Glomerular endothelial cell (primary cell): ENCODE measurements at places on chromosomes 11 and 22. TPM values are rescaled to one million over a fixed set of nuclear protein-coding genes. Genes with fewer than 3 reads are reported as not detected.

GRCh38 chr11:62851807-62852522 lies 12.6 kb upstream of the WDR74 start:
- DNase-seq: no peak

DNA sequence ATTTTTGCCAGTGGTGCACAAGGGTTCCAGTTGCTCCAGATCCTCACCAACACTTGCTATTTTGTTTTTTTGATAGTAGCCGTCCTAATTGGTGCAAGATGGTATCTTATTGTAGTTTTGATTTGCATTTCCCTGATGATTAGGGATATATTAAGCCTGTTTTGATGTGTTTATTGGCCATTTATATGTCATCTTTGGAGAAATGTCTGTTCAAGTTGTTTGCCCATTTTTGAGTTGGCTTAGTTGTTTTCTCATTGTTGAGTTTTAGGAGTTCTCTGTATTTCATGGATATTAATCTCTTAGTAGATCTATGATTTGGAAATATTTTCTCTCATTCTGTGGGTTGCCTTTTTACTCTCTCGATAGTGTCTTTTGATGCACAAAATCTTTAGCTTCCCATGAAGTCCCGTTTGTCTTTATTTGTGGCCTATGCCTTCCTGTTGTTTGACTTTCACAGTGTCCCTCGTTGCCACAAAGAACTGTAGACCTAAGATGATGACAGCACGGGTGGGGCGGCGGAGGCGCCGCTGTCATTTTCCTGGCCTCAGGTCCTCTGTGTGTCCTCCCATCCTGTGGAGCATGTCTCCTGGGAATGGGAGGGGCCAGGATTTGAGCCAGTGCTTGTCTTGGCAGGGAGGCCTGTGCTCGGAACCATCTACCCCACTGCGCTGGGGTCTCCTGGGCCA lies 33.5 kb downstream of the LRP5 start:
- no peak for DNase-seq

GRCh38 chr11:23423656-23424055 lies 563.4 kb upstream of the CCDC179 start:
- no peak for DNase-seq

GRCh38 chr11:7635137-7635536 lies 38.2 kb downstream of the CYB5R2 start:
- DNase-seq: no peak

DNA sequence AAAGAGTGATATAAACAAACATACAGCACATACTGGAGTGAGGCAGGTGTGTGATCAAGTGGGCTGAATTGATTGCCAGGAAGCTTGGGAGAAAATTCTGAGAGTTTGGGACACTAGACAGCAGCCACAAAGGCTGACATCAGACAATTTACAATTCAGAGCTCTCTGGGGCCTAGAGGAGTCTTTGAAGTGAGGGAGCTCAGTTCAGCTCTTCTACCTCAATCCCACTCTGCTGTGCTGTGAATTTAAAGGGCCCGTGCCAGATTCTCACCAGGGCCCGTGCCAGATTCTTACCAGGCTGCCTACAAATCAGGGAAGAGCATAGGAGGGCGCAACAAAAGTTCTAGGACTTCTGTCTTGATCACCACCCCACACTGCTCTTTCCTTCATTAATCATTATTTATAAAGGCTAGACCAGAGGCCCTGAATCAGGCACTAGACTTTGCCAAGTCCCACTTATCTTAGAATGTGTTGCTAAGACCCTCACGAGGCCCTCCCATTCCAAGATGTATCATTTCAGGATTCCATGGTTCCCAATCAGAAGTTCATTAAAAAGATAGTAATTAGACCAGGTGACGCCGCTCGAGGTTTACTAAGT lies 112.4 kb downstream of the KIRREL3 start:
- DNase-seq: no peak

DNA sequence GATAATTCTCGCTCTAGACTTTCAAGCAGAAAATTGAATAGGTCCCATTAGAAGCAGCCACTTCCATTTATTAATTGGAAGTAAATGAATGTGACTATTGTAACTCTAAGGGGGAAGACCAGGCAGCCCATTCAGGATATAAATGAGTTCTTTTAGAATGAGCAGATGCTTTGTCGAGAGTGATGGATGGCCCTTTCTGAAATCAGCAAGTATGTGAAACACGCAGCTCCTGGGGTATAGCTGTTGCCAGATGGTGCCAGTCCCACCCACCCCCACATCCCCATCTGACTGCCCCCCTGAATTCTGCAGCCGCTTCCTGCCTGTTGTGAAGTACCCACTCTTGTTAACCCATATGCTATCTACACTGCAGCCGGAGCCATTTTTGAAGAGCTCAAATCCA lies 3.7 kb downstream of the SLC15A3 start:
- no peak for DNase-seq

Gene SGSM1
- 0.18 TPM in 1 of 2 replicates, not detected in the other for total RNA-seq

DNA sequence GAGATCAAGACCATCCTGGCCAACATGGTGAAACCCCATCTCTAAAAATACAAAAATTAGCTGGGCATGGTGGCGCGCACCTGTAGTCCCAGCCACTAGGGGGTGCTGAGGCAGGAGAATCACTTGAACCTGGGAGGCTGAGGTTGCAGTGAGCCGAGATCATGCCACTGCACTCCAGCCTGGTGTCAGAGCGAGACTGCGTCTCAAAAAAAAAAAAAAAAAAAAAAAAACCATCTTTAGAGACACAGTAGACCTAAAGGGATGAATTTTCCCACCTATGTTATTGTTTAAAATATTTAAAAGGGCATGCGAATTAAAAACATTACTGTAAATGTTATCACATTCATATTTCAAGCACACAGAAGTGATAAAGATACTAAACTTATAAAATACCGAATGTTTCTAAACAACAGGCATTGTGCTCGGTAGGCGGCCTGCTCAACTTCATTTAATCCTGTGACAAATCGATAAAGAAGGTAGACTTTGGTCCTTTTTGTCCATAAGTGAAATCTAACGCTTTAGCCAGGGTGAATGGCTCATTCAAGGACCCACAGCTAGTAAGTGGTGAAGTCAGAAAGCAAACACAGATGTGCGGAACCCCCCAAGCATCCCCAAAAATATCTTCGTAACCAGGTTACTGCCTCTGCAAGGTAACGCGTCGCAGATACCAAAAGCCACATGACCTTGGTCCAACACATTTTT lies 16.1 kb downstream of the NCAPD3 start:
- no peak for DNase-seq

DNA sequence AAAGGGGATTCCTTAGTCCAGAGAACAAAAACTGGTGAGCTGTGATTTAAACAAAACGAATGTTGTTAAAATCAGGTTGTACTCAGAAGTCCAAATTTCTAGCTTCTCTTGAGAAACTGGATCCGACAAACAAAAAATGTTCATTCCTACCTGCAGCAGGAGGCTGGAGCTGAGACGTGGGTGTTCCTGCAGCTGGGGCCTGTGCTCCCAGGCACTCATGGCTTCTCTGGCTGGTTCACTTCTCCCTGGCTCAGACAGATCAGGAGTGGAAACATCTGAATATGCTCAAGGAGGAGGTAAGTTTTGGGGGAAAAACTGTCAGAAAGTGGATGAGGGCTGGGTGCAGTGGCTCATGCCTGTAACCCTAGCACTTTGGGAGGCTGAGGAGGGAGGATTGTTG lies 24.7 kb upstream of the PARVB start:
- no peak for DNase-seq

DNA sequence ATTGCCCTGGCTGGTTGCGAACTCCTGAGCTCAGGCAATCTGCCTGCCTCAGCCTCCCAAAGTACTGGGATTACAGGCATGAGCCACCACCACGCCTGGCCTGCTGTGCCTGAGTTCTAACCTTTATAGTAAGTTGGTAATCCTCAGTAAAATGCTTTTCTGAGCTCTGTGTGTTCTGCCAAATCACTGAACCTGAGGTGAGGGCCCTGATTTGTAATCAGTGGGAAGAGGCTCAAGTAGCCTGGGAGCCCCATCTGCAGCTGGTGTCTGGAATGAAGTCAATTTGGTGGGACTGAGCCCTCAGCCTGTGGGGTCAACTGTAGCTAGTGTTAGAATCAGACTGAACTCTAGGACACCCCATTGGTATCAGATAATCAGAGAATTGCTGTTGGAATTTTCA lies 72.6 kb upstream of the PARVG start:
- no peak for DNase-seq

Gene LDHAL6A
- total RNA-seq: not detected in 2 replicates

DNA sequence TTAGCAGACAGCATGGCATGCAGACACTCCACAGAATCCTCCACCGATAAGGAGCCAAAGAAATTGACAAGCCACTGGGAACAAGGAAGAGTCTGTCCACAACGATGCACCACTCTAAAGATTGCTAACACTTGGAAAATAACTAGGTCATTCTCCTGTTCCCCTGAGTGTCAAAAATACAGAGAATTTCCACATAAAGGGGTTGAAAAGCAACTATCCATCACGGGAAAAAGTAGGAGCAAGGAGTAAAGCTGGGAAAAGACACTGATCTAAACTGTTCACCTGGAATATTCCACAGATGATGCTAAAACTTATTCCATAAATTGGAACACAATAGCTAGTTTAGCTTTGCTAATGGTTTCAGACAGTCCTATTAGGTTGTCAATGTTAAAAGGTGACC lies 47.0 kb upstream of the SLC25A1 start:
- no peak for DNase-seq

Gene FGF3
- total RNA-seq: not detected in 2 replicates

DNA sequence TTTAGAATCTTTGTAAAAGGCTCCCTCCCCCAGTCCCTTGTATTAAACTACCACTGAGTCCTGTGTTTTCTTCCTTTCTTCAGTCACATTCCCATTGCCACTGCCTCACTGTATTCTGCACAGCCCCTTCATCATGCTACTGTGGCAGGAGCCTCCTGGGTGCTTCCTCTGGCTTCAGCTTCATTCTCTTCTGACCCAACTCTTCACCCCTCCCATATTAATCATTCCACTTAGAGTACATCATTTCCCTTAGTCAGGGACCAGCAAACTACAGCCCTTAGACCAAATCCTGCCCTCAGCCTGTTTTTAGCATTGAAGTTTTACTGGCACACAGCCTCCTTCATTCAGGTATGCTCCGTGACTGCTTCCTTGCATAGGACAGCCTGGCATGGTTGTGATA lies 127.7 kb upstream of the MTNR1B start:
- DNase-seq: no peak

DNA sequence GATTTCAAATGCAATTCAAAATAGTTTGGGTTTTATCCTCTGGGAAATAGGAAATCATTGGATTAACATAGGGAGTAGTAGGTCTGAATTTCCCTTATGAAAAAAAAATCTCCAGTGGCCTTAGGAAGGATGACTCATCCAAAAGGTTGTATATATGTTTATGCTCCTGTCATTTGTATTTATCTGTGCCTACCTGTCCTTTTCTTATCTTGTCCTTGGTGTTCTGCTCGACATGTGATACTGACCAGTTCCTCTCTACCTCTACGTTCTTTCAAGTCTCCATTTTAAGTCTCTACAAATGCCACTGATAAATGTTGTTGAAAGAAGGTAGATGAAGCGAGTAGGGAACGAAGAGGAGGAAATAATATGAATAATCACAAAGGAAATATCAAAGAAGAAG lies 3.0 kb upstream of the SOX6 start:
- no peak for DNase-seq

DNA sequence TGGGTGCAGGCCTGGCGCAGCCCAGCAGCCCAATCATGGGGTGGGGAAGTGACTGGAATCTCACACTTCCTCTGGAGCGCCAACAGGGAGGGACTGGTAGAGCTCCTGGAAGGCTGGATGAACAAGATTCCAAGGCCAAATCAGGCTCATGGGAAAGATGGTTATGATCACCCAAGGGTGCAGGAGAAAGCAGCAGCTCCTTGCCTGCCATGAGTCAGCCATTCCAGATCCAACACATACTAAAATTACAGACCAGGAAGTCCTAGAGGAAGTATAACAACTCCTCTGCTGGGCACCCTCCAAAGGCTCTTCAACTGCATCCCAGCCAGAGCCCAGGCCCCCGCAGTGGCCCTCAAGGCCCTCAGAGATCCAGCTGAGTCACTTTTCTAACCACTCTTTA lies 427.3 kb downstream of the TENM4 start:
- DNase-seq: no peak

DNA sequence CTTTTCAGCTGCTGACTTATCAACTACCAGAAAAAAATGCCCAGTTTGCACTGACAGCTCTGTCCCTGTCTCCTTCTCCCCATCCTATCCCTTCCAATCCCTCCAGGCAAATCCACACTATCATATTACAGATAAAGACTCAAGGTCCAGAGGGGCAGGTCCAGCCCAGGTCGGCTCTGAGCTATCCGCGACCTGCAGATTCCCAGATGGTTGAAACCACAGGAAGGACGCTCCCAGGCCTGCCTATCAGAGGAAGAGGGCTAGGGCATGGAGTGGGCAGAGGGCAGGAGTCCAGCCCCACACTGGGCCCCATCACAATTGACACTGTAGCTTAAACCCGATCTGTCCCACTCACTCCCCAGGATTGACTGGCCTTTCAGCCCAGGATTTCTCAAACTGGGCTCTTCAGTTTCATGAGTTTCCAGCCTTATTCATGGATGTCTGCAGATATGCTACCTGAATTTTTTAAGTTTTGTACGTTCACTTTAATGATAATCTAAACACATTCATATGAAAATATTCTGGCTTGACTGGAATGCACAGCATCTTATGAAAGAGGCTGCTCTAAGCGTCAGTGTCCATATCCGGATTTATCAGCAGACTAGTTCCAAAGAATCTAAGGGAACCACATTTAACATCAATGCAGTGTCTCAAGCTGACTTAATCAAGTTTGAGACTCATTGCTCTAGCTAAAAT lies 16.4 kb upstream of the FCHSD2 start:
- no peak for DNase-seq

DNA sequence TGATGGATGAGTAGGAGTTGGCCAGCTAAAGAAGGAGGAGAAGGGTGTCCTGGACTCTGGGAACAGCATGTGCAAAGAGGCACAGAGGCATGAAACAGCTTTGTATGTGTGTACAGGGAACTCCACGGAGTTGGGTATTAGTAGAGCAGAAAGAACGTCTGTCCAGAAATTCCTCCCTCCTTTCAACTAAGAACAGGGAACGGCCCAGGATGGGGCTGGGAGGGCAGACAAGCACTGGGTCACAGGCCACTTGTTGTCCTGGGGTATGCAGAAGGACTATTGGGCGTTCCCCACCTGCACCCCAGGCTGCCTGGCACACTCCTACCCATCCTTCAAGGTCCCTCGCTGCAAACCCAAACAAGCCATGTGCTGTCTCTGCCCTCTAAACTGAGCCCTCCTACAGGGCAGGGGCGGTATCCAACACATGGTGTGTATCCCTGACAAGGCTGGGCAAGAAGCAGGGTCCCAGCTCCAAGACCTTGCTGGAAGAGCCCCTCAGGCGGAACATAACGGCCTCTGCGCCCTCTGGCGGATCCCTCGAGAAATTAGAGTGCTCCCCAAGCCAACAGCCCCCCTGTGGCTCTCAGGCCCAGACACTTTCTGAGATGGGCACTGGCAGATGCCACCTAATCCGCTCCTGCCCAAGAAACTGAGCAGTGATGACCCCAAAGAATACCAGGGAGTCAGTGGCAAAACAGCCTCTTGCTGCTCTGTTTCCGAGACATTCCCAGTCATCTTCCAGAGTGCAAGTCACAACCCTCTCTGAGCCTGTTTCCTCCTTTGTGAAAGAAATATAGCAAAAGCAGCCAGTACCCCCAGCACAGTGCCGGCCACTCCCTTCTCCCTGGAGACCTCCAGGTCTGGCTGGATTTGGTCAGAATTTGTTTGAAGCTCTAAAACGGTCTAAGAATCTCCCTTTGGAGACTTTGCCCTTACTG lies 1.6 kb upstream of the ELFN2 start:
- DNase-seq: no peak
